ENCODE measurements at places on chromosomes 5 and 9.

GRCh38 chr9:136644593-136645351 lies 17.9 kb upstream of the EGFL7 start:
- no peak for DNase-seq

GRCh38 chr9:130226112-130226511 lies 39.4 kb upstream of the HMCN2 start:
- DNase-seq: no peak

GRCh38 chr9:6414247-6414641 lies 1.2 kb downstream of the UHRF2 start:
- no peak for DNase-seq

DNA sequence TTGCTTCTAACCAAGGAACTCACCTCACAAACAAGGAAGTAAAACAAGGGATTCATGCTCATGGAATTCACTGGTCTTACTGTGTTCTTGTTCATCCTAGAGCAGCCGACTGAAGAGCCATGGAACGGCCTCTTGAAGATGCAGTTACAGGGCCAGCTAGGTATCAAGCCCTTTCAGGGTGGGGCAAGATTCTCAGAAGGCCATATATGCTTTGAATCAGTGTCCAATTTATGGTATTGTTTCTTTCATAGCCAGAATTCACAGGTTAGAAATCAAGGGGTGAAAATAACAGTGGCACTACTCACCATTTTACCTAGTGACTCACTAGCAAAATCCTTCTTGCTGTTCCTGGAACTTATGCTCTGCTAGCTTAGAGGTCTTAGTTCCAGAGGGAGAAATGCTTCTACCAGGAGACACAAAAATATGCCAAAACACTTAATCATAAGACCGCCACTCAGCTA lies 159.5 kb upstream of the CDH10 start:
- no peak for DNase-seq

DNA sequence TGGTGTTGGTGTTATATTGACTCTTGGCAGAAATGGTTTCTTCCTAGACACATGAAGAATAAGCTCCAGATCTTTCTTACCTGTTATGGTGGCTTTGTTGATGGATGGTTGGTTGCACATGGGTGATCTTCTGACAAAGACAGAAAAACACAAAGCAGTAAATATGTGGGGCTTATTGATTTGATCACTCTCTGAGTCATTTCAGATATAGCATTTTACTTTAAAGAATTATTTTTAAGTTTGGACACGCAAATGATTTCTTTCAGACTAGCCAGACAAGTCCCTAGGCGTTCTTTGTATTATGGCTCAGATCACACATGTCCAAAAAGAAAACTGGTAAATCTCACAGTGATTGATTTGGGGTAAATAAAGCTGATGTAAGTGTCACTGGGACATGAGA lies 597.6 kb downstream of the RAB3C start:
- DNase-seq: no peak

GRCh38 chr5:56155992-56156584 lies 77.0 kb downstream of the ANKRD55 start:
- DNase-seq: no peak

DNA sequence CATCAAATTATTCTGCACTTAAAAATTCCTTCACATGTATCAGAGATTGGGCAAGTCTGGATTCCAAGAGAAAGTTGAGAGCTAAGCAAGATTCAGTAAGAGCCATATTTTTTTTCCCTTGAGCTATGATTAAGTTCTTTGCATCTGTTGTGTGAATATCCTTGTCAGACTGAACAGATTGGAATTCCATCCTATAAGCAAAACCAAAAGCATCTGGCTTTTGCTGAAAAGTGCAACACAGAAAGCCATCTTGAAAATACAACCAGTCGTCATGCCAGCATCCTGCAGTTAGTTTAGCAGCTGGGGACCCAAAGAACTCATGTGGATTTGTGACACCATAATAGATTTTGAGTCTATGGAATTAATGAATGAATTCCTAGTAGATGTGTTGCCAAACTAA lies 316.9 kb downstream of the MTRR start:
- no peak for DNase-seq

DNA sequence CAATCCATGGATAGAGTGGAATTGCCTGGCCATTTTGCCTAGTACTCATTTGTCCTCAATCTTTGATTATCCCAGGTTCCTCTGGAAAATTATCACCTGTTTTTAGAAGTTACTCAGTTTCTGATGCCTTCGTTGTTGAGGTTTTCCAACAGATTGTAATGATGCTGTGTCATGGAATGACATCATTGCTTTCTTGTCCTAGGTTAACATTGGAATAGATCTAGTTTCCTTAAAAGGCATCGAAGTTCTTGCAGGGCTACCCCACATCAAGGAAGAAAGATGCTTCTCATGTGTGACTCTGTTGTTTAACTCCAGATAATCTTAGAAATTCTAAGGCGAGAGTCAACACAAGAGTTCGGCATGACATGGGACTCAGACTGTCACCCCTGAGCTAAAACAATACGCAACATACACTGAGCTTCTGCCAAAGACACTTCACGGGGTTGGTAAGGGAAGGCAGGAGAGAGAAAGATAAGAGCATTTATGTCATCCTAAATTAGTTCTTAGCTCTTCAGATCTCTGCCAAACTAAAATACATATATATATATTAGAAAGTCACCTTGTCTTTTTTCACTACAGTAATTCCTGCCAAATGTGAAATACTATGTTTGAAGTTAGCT lies 293.2 kb upstream of the WWC1 start:
- DNase-seq: no peak

GRCh38 chr9:113514748-113515147 lies 51.2 kb downstream of the RGS3 start:
- DNase-seq: no peak

- no peak for DNase-seq
Measured at GRCh38 chr9:136189394-136190236, 15.3 kb downstream of the LHX3 start.

- peak; percentile 50 for DNase-seq
Measured at GRCh38 chr5:73596705-73597328, 29.2 kb upstream of the ARHGEF28 start.

DNA sequence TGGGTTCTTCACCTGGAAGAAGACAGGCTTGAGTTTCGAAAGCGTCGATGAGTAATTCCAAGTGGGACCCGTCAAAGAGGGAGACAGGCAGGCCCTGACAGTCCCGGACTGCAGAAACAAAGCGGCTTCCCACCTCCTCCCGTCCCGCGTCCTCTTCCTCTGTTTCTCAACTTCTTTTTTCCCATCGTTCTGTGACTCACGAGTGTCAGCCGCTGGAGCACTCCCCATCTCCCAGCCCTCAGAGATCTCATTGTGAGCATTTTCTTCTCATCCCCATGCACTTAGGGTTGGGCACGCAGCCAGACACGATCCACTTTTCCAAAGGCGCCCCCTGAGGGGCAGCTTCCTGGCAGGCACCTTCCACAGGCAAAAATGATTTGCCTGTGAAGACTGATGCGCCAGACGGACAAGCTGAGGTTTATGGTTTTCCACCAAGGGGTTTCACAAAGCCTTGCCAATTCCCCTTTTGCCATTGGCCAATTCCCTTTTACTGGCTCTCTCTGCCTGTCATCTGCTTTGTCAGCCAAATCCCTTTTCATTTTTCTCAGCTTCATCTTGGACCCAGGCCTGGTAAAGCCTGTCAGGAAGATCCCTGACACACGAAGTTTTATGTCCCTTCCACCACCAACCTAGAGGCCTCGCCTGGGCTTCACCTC lies 86.5 kb upstream of the ANKRD55 start:
- no peak for DNase-seq

DNA sequence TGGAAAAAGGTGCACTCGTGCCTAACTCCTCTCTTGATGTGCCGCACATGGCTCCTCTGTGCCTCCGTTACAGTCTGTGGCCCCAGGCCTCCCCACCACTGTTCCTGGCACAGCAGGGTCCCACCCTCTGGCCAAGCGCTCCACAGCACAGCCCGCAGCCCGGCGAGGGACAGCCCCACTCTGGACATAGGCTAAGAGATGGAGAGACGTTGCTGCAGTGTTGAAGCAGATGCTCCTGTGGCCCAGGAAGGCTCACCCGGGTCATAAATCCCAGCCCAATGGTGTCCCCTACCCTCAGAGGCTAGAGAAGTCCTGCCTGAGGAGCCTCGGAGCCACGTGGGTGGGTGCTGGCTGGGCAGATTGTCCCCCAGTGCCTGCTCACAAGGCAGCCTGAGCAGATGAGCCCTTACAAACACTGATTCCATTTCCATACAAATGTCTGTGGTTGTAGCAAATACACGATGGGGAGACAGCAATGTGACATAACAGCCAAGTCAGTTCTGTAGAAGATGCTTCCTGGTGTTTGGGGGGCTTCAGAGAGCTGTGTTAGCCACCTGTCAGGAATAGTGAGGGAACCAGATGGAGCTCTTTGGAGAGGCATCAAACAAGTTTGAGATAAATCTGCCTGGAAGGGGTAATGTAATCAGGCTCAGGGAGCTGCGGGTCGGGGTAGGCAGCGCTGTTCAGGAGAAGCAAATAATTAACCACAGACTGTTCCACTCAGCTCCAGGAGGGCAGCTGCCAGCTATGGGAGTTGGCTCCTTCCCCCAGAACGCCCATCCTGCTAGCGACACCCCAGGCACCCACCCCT lies 41.7 kb downstream of the C5orf15 start:
- no peak for DNase-seq

DNA sequence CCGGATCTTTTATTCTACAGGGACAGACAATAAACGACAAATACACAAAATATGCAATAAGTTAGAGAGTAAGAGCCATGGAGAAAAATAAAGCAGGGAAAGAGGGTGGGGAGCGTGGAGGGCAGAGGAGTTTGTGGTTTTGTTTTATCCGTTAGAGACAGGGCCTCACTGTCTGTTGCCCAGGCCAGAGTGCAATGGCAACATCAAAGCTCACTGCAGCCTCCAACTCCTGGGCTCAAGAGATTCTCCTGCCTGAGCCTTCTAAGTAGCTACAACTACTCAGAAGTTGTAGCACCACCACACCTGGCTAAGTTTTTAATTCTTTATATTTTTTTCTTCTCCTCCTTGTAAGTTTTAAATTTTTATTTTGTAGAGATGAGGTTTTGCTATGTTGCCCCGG lies 54.5 kb upstream of the CTNNA1 start:
- no peak for DNase-seq

- no peak for DNase-seq
Measured at GRCh38 chr5:131171276-131171810, 599 bp downstream of the LYRM7 start.

DNA sequence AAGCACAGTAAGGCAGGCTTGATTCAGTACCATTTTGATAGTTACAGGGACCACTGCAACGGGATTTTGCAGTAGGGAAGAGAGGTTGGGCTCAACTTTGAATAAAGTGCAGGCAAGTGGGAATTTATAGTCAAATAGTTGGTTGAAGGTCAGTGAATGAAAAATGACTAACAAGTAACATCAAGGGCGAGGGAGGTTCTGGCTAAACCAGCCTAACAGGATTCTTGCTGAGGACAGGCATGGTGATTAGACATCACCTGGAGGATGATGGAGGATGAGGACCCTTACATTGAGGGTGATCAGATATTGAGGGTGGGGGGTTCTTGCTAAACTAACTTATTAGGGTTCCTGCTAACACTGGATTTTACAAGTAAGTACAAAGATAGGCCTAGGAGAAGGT lies 66.1 kb upstream of the SMC5 start:
- DNase-seq: no peak
